ENCODE measurements at places on chromosomes 3 and 15. TPM values are rescaled to one million over a fixed set of nuclear protein-coding genes. Genes with fewer than 3 reads are reported as not detected.
A peak's percentile ranks its signal among the peaks of the same experiment; 100 is the strongest.

FES gene
- total RNA-seq: 110 TPM

PLCB2 gene
- total RNA-seq: under 0.01 TPM

DNA sequence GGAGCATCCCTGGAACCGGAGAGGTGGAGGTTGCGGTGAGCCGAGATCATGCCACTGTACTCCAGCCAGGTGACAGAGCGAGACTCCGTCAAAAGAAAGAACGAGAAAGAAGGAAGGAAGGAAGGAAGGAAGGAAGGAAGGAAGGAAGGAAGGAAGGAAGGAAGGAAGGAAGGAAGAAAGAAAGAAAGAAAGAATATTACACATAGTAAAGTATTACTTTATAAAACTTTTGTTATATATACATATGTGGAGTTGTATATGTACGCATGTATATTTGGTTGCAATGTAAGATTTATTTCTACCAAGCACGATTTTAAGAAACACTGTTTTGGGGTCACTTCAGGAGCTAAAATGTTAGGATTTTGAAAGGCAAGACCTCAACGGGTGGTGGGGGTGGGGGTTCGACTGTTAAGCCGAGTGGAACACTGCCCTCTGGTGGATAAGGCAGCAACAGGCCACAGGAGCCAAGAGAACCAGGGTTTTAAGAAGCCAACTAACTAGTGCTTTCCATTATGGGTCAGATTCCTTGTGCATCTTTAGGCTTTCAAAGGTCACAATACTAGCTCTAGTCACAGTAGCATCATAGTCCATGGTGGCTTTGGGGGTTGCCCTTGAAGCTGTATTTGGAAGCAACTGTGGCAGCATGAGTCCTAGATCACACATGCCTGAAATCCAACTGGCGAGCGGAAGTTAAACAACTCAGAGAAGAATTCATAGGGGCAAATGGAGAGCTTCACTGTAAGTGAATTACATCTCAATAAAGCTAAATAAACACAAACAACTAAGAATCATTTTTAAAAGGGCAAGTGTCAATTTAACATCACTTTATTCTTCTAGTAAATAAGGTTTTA, 22.5 kb downstream of the GLB1 start:
- peak; percentile 86 for DNase-seq

DNA sequence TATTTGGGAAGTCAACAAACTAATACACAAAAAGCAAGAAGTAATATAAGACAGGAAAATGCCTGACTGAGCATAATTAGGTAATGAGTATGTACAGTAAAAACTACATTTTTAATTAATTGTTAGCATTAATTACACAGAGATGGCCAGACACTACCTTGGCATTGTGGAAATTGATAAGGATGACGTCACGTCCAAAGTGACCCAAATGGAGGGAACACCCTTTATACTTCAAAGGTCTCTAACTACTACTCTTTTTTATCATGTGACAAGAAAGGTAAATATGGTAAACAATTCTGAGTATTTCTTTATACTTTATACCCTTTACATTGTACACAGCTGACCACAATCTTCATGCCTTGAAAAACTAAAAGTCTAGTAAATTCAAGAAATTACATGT, 22.4 kb upstream of the GUCA1C start:
- DNase-seq: no peak

GRCh38 chr15:47506329-47507100, 210.8 kb upstream of the SEMA6D start:
- peak; percentile 39 for DNase-seq

- no peak for DNase-seq
Observed at GRCh38 chr3:55283441-55283925, 203.6 kb downstream of the WNT5A start.

Data from dermis blood vessel endothelial cell (primary cell).